ENCODE measurements at places on chromosomes 2 and 18.

GRCh38 chr18:62938487-62938886, 223.1 kb downstream of the PHLPP1 start:
- DNase-seq: no peak

DNA sequence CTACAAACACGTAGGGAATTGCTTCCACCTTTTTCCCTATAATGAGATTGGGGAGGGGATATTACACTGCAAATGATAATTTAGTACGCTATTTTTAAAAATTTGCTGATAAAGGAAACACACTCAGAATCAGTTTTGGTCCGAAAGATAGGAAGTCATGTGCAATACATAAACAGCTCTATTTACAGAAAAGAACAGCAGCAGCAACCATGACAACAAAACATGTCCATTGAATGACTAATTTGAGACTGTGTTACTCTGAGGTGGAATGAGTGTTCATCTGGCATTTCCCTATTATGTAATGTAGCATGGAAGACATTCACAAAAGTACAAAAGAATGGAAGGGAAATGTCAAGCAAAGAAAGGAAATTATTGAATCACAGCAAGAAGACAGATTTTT, 337.2 kb downstream of the NBAS start:
- DNase-seq: no peak

GRCh38 chr2:124480958-124481357, 455.9 kb downstream of the CNTNAP5 start:
- no peak for DNase-seq

DNA sequence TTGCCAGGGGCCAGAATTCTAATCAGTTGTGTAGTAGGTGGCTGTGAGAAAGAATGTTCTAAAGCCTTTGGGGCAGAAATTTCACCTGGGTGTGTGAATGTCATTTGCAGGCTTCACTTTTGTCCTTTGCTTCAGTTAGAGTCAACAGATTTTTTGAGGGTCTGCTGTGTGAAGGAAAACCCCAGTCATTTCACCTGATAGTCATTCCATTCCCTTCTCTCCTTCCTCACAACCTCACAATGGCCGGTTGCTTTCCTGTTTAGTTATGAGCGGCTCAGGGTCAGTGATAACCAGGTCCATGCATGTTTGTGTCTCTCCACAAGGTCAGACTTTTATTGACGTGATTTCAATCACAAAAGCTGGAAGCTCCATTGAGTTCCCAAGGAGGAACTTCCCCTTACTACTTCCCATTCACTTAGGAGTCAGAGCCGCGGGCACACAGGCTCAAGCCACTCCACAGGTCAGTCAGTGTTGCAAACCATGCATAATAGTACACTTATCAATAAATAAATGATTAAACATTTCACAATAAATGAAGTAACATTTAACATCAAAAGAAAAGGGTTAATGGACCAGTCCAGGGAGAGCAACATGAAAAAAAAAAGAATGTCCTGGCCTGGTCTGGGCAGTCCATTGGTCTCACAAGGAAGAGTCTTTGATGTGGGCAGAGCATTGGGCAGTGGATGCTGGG, 74.3 kb downstream of the NPAS2 start:
- DNase-seq: no peak

DNA sequence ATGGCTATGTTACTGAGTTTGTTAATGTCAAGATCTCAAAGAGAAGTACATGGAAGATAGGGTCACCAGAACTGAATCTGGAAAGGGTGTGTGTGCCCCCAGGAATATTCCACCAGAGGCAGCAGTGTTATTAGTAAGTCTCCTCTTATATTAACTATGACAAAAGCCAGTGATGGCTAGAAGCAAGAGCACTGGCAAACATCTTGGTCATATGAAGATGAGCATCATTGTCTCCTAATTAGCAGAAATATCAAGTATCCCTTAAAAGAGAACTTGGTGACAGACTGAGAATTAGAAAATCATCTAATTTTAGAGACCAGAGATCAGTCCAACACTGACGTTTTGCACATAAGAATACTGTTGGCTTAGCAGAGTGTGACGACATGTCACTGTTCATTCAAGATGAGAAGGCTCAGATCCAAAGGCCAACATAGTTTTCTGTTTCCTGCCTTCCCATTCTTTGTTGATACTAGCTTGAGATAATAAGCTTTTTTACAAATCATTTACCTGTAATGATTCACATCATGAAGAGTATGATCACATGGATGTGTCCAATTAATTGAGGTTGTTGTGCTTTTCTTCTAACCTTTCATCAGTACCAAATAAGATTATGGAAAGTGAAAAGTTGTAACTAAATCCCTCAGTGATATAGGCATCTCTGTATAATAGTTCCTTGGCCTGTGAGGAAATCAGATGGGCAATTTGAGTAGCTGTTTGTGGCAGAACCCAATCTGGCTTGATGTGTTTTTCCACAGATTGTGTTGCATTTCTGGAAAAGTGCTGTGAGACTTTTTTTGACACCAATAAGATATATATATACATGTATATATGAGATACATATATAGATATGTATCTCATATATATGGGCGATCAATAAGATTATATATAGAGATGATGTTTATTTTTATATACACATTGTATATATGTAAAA, 44.5 kb downstream of the MAPRE2 start:
- DNase-seq: no peak
